Gastroesophageal sphincter (tissue), 4 donors: ENCODE measurements at places on chromosomes 1 and 21. TPM values are rescaled to one million over a fixed set of nuclear protein-coding genes. Genes with fewer than 3 reads are reported as not detected.

Gene SERBP1
- 255 TPM for total RNA-seq

Gene OR14K1
- total RNA-seq = not detected

Gene ST6GALNAC5
- total RNA-seq = 23.4 TPM

- peak; percentile 18 for ATAC-seq
These were observed 26.9 kb upstream of the EPB41 start for GRCh38 chr1:28887419-28887834.

DNA sequence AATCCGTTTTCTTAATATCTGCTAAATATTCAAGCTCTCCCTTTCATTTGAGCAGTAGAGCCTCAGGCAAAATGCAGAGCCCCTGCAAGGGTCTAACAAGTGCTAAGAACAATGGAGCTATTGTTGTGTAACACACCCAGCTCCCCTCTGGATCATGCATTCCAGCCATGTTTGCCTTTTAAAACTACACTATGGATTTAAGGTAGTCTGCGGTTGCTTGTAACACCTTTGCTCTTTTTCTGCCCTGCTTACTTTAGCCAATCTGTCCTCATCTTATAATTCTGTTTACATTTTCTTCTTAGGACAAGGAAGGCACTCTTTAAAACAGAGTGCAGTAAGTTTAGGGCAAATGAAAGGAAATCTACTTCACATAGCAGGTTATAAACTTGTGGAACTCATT is 60.0 kb upstream of the C1orf105 start:
- ATAC-seq = no peak
